WTC11 (cell line): ENCODE measurements at places on chromosomes 7 and 10.

- DNase-seq, result no peak
Measured at GRCh38 chr7:102169651-102170392, 116.8 kb upstream of the SH2B2 start.

- DNase-seq, result no peak
Measured at GRCh38 chr7:2607923-2608904, 23.6 kb upstream of the TTYH3 start.

DNA sequence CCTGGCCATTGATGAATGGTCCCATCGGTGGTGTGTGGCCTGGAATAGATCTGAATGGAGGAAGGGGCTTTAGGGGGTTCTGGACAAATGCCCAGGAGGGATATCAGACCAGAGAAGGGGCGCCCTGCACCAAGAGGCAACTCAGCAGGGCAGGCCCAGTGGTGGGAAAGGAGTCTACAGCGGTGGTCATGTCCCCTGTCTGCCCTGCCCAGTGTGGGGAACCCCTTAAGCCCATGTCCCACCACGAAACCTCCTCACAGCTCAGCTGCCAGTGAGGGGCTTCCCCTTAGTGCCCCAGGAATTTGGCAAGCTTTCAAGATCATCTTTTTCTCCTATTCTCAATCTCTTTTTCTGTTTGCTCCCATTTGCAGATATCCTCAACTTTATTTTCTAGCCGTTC is 14.1 kb upstream of the CCSER2 start:
- no peak for DNase-seq

DNA sequence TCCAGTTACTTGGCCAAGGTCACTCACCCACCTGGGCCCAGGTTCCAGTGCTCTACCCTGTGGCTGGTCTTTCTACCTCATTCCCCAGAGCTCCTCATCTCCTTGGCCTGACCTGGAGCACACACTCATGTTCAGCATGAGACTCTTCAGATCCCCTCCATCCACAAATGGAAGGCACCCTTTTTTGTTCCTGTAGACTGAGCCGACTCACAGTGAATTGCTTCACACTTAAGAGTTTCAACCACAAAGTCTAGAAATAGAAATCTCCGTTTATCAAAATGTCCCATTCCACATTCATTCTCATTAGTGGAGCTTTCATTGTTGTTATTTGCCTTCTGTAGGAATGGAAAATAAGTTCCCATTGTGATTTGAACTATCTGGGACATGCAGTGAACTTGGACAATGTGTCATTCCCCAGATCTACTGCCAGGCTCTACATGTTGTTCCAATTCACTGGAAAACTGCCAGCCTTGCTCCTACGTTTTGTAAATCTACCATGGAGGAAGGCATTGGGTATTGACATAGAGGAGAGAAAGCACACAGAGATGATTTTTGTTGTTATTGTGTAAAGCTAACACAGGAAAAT is 125.3 kb upstream of the CELF2 start:
- DNase-seq, result no peak

DNA sequence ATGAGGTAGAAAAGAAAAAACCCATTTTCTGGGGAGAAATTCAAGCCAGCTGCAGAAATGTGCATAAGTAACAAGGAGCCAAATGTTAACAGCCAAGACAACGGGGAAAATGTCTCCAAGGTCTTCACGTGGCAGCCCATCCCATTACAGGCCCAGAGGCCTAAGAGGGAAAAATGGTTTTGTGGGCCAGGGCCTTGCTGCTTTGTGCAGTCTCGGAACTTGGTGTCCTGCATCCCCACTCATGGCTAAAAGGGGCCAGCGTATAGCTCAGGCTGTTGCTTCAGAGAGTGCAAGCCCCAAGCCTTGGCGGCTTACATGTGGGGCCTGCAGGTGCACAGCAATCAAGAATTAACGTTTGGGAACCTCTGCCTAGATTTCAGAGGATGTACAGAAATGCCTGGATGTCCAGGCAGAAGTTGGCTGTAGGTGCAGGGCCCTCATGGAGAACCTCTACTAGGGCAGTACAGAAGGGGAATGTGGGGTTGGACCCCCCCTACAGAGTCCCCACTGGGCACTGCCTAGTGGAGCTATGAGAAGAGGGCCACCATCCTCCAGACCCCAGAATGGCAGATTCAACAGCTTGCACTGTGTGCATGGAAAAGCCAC is 9.0 kb downstream of the ORC5 start:
- DNase-seq, result no peak

GRCh38 chr7:28879105-28879504 is 79.0 kb downstream of the TRIL start:
- no peak for DNase-seq

- no peak for DNase-seq
Measured at GRCh38 chr10:8229153-8229552, 174.7 kb downstream of the GATA3 start.

GRCh38 chr10:79400146-79401004 is 45.0 kb downstream of the ZCCHC24 start:
- DNase-seq, result peak; percentile 71
